ENCODE measurements at places on chromosomes 4 and X.

GRCh38 chrX:70141373-70141772, 8.1 kb downstream of the IGBP1 start:
- no peak for DNase-seq

DNA sequence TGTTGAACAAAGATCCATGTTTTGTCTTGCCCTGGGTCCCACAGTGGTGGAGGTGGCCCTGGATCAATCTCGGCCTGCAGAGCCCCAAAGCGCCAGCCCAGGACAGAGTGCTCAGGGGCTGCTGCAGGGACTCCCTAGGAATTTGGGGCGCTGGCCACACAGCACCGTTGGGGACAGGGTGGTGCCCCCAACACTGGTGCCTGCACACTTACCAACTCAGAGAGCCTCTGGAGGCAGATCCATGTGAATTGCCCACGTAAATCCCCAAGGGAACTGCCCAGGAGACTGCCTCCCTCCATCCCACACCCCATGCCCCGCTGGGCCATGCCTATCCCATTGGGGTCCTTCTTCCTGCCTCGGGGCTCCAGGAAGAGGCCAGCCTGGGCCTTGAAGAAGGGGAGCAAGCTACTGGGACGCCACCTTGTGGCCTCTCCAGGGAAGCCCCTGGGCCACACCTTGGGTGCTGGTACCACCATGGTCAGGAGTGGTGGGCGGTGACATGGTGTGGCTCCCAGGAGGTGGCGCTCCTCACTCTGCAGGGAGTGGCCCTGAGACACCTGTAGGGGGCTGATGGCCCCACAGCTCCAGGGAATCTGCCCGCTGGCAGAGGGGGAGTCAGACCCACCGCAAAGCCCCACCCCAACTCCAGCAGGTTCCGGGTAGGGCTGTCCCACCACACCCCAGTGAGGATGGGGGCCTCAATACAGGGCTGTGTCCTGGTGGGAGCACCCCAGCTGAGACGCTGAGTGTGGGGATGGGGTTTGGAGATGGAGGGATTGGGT, 22.8 kb downstream of the CFAP99 start:
- peak; percentile 72 for DNase-seq

DNA sequence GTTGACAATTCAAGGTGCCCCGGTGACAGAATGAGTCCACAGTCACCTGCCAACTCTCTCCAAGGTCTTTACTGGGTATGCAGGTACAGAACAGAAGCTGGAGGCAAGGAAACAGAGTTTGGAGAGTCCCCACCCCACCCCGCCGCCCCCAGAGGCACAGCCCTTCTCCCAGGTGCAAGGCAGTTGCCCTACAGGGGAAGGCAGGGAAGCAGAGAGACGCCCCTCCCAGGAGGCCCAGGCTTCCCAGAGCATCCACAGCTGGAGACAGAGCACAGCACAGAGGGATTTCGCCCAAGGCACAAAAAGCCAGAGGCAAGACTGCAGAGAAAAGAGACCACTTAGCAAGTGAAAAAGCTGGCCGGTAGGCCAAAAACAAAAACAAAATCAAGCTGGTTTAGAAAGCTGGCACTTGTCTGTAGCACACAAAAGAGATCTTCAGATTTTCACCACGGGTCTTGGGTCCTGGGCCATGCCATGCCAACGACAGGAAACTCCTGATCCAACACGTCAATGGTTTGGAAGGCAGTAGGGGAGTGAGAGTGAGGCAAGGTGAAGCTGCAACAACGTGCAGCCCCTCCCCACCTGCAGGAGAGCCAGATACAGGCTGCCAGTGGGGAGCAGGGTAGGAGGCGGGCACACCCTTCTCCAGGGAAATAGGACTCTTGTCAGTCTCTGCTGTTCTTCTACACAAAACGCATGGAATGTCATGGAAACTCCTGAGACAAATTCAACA, 113.3 kb downstream of the AFAP1 start:
- no peak for DNase-seq

- DNase-seq = no peak
Measured at GRCh38 chr4:155693015-155693663, 26.5 kb downstream of the GUCY1A1 start.

- no peak for DNase-seq
Measured at GRCh38 chr4:180909279-180909678, 1333.9 kb upstream of the TENM3 start.

GRCh38 chr4:1992468-1993168, 16.2 kb downstream of the NELFA start:
- no peak for DNase-seq

DNA sequence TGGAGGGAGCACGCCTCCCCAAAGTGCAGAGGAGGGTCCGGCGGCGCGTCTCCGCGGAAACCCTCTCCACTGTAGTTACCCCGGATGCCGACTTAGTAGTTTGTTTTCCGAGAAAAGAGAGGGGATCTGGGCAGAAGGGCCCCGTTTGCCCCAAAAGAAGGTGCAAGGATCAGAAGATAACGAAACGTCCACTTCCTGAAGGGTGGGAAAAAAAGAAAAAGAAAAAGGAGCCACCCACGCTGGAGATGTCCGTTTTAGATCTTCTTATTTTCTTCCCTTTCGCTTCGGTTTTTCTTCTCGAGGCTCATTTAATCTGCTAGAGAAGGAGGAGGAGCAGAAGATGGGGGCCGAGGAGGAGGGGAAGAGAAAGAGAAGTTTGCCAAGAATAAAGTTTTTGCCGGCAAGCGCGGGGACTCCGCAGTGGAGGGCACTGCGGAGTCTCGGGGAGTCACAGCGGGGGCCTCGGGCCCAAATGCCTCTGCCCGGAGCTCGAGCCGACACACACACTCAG, 517 bp downstream of the LEF1 start:
- DNase-seq = peak; percentile 19

GRCh38 chrX:44003975-44004374, 30.8 kb upstream of the NDP start:
- DNase-seq = peak; percentile 67

GRCh38 chr4:104751468-104751867, 256.8 kb upstream of the CXXC4 start:
- DNase-seq = no peak

GRCh38 chrX:114952696-114953095, 64.7 kb downstream of the IL13RA2 start:
- DNase-seq = no peak

DNA sequence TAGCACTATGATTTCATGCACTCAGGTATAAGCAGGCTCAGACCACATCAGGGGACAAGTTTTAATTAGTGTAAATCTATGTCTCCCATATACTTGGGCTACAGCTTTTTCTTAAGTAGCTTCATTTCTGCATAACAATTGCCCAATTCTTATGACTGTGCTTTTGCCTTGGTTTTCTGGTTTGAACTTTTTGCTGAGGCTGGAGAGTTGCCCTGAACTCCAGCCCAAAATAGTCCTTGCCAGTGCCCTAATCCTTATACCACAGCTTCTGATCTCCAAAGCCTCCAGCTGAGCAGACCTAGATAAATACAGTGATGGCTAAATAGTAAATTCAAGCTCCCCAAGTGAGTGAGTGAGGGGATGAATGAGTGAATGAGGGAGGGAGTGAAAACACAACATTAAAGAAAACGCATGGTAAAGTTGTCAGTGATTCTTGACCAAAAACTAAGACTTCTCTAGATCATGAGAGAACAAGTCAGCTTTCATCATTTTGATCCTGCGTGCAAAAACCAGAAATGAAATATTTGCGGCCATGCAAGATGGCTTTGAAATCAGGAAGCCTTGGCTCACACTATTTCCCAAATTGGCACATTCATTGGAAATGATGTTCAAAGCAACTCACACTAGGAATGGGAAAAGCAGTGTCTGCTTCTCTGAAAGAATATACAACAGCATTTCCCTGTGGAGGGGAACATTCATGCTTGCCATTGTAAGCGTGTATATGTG, 437.1 kb upstream of the CTSO start:
- DNase-seq = no peak

GRCh38 chrX:24702362-24703184, 8.9 kb downstream of the POLA1 start:
- DNase-seq = no peak

- no peak for DNase-seq
Measured at GRCh38 chr4:163536091-163536490, 41.6 kb downstream of the TMA16 start.

DNA sequence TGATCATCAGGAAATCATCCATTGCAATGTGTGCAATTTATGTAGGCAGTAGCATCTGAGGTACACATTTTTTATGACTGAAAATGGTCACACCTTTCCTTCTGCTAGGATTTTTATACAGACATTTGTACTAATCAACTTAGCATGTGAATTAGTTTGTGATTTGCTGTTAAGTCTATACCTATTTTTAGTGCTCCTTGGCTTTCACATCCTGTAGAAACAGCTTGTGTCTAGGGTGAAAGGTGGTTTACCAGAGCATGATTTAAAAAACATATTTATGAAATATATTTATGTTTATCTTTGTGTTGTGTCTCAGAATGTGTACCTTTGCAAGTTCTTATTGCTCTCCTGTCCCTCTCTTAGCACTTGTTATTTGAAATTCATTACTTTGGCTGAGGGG, 916.0 kb downstream of the TECRL start:
- DNase-seq = no peak

DNA sequence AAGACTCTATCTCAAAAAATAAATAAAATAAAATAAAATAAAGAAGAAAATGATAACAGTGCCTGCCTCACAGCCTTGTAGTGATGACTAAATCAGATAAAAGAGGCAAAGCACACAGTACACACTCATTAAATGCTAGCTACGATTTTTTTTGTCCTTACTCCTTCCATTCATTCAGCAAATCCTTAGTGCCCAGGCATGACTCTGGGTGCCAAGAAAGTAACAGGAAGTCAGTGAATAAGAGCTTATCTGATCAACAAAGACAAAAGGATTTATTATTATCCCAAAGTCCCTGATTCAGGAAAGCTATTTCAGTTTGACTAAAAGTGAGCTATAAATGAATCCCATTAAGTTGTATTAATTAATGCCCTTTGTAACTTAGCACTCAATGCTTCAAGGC, 92.7 kb downstream of the SH3KBP1 start:
- no peak for DNase-seq

DNA sequence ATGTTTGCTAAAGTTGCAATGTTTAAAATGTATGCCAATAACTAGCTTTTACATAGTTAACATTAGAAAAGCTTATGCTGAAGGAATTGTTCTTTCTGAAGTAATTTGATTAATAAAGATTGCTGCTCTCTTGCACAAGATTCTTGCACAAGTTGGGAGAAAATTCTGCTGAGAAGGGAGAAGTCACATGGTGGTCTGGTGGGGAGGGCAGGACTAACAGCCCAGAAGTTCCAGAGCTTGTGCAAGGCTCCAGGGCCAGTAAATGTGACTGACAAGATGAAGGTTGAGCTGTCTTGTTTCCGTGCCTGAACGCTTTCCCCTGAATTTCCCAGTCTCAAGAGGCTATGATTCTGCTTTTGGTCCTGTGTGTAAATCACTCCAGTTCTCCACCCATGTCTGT, 112.9 kb upstream of the VCX start:
- no peak for DNase-seq

- no peak for DNase-seq
Measured at GRCh38 chr4:31998807-31999206, 1278.6 kb downstream of the PCDH7 start.

- no peak for DNase-seq
Measured at GRCh38 chrX:8010105-8010504, 82.9 kb upstream of the PNPLA4 start.

DNA sequence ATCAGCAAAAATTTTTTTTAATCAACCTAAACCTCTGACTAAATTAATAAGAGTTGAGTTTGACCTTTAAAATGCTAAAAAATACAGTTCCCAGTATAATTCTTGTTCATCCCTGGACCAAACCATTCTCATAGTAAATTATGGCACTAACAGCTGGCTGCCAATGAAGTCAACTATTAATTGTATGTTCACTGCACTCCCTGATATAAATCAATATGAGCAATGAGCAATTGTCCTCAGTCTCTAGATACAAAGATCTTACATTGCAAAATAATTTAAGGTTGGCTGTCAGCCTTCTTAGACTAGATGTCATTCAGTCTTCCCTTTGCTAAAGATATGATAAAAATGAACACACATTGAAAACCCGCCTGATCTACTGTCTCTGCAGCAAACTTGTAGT, 39.3 kb downstream of the NKX6-1 start:
- no peak for DNase-seq

- no peak for DNase-seq
Measured at GRCh38 chrX:2626750-2627149, 64.3 kb upstream of the CD99 start.

DNA sequence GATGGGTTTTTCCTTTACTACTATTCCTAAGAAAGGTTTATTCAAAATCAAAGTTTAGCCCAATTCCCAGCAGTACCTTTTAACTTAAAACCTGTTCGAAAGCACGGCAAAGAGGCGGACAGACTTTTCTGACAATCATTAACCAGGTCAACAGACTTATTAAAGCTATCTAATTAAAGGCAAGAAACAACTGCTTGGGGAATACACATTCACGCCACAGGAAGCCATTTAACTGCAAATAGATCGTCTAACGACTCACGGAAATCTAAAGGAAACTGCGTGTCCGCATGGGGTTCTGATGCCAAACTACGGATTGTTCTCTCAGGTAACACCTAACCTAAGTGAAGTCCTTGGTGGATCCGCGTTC, 663 bp upstream of the USP53 start:
- no peak for DNase-seq

GRCh38 chr4:16227462-16227868, 1.2 kb upstream of the TAPT1 start:
- DNase-seq = peak; percentile 54

GRCh38 chr4:118357601-118358000, 4.8 kb upstream of the PRSS12 start:
- no peak for DNase-seq

DNA sequence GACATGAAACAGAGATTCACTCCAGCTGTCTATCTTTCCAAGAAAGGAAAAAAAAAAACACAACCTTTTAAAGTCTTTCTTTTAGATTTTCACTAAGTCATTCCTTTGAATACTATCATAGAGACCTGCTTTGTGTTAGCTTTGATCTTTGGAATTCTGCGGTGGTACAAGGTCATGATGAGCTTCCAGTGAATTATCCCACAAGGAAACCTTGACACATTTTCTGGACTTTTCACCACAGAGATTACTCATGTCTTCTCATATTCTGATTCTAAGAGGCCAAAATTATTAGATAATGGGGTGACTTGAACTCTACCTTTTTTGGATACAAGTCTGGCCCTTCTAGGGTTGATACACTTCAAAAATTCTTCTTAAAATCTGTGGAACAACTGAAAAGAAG, 201.6 kb downstream of the PACRGL start:
- DNase-seq = no peak

DNA sequence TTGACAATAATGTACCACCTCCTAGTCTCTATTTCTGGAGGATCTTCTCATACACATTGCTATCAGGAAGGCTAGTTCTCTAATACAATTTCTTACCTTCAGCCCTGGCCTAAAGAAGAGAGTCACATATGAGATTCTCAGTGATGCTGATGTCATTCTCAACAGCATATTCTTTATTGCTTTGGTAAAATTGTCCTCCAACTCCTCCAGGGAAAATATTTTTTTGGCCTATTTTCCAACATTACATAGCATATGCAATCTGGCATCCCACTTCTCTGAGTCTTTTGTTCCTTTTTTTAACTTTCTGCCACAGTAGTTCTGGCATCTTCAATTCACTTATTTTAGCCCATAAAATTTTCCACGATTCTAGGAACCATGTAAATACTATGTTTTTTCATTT, 2363.1 kb downstream of the ARAP2 start:
- no peak for DNase-seq

- no peak for DNase-seq
Measured at GRCh38 chr4:102554482-102554881, 53.3 kb downstream of the NFKB1 start.

- no peak for DNase-seq
Measured at GRCh38 chrX:102714994-102715393, 2.7 kb downstream of the GPRASP2 start.
